ENCODE measurements at places on chromosomes 7 and 10.

DNA sequence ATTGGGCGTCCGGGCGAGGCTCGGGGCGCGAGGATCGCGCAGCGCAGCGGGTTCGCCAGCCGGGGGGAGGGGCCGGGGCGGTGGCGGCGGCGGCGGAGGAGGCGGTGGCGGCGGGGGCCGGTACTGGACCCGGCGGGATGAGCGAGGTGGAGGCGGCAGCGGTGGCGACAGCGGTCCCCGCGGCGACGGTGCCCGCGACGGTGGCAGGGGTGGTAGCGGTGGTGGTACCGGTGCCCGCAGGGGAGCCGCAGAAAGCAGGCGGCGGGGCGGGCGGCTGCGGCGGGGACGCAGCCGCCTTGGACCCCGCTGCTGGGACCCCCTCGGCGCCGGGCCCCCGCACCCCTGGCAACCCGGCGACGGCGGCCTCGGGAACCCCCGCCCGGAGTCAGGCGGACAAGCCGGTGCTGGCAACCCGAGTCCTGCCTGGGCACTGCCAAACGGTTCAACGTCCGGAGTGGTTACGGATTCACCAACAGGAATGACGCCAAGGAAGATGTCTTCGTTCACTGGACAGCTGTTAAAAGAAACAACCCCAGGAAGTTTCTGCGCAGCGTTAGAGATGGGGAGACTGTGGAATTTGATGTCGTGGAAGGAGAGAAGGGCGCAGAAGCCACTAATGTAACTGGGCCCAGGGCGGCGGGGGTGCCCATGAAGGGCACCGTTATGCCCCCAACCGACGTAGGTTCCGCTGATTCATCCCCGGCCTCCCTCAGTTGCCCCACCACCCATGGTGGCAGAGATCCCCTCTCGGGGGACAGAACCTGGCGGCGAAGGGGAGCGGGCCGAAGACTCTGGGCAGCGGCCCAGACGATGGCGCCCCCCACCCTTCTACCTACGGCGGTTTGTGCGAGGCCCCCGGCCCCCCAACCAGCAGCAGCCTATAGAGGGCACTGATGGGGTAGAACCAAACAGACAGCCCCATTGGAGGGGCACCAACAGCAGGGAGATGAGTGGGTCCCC is 100.3 kb upstream of the CPXM2 start:
- DNase-seq = no peak

DNA sequence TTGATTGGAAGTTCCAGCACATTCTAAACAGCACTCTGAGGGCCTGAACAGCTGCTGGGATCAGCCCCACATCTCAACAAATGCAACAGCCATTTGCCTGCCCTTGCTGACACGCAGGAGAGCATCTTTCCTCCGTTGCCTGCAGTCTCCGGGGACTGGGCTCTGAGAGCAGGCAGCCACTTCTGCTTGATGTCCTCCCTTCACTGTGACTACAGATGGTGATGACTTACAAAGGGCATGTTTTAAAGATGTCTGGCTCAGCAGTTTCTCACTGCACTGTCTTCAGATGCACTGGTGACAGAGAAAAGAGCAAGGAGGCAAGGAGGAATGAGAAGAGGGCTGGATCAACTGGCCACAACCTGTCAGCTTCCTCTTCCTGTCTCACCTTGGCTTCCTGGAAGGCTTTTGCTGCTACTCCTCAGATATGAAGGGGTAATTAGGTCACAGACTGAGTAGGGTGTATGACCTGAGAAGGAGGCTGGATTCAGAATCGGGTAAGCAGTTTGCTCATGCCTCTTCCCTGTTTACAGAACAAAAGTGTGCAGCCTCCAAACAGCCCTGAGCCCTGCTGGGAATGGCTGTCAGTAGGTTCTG is 143.5 kb upstream of the GHITM start:
- DNase-seq = no peak

- peak; percentile 18 for DNase-seq
Observed at GRCh38 chr10:115063701-115064658, 29.2 kb upstream of the ATRNL1 start.

GRCh38 chr7:157751406-157751805 is 414.6 kb downstream of the DNAJB6 start:
- no peak for DNase-seq

DNA sequence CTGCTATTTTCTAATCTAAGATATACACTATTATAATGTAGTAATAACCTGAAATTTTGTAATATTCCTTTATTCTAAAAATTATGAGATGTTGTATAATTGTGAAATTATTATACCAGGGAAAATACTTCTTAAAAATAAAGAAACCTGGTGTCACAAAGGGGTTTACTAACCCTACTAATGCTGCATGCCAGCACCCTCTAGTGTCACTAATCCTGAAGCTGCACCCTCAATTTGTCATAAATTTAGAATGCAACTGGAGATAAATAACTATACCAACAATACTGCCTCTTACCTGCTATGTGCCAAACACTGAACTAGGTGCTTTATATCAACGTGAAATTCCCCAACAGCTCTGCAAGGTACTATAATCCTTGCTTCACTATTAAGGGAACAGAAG is 30.8 kb downstream of the TM9SF3 start:
- peak; percentile 41 for DNase-seq

DNA sequence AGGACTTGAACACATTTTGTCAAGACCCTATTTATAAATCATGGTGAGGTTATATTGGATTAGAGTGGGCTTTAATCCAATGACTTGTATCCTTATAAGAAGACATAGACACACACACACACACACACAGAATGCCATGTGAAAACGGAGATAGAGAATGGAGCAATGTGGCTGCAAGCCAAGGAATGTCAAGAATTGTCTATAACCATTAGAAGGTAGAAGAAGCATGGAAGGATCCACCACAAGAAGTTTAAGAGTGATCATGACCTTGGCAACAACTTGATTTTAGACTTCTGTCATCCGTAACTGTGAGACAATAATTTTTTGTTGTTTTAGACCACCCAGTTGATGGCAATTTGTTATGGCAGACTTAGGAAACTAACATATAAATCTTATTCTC is 514.2 kb downstream of the TFEC start:
- peak; percentile 33 for DNase-seq

DNA sequence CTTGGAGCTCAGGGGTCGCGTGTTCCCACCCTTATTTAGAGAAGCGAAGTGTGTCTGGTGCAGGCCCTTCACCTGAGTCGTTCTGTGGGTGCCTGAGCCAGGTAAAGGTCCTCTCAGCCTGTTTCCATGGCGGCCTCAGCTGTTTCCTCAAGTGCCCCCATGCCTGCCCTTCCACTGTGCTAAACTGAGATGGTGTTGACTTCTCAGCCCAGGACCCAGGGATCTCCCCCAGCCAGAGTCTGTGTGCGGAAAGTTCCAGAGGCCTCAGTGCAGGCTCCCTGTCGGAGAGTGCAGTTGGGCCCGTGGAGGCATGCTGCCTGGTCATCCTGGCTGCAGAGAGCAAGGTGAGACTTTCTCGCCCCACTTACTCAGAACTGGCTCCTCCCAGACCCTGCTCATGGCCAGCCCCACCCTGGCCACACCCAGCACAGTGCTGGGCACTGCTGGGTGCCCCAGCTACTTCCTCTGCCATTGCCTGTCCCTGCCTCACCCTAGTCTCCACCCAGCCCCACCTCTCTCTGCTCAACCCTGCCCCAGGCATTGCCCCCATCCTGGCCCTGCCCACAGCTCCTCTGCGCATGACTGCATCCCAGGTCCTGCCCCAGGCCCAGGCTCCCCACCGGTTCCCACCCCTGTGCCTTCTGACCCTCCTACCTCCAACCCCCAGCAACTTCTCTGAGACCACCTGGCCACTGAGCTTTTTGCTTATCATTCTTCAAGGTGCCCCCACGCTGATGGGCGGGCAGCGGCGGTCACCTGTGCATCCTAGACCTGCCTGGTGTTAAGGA is 20.3 kb downstream of the NACAD start:
- no peak for DNase-seq

DNA sequence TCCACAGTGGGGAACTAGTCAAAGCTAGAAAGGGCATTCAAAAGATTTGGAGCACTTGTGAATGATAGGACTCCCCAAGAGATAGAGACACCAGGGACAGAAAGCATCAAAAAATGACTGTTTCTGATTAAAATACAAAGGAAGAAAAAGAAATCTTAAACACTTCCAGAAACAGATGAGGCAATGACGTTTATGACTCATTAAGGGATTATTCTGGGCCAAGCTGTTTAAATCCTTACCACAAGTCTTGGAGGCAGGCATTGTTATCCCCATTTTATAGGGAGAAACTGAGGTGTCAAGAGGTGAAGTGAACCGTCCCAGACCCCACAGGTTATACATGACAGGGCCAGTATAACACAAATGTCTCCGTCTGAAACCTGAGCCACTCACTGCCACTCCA is 68.3 kb upstream of the AMPH start:
- peak; percentile 22 for DNase-seq

DNA sequence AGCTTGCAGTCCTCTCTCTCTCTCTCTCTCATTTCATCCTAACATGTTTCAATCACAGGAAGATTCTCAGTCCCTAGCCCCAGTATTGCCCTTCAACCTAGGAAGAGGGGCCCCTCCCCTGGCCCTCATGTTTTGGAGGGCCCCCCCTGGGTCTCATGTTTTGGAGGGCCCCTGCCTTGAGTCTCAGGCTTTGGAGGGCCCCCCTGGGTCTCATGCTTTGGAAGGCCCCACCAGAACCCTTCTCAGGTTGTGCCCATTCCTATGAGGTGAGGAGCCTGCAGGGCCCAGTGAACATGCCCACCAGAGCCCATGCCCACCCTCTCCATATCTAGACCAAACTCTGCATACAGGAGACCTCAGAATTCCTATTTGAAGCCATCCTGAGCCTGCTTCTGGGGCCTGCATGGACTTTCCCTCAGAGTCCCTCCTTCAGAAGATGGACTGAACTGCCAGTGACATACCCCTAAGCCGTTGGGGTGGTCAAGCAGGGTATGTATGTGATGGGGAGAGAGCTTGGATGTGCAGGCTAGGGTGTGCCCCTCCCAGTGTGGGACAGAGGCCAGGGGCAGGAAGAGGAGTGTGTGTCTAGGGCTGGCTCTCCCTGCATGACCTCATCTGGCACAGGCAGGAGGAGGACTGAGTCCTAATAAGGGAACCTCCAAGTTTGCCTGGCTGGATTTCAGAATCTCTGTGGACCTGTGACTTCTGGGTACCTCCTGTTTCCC is 8.1 kb upstream of the VDAC2 start:
- DNase-seq = no peak

GRCh38 chr10:48551861-48552591 is 52.8 kb downstream of the ARHGAP22 start:
- peak; percentile 34 for DNase-seq

DNA sequence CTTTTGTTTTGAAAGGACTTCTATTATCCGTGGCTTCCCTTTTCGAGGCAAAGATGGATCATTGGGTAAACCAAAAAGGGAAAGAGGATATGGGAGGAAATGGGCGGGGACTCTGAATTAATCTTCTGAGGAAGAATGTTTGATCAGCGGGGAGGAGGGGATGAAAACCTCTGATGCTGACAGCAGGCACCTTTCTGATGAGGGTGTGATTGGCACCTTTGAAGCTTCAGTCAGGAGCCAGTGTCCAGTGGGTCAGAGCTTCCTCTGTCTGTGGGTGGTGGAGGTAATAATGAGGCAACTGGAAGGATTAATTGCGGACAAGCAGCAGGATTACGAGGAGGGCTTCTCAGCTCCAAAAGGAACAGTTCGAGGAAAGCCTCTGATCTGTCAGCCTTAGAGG is 877.6 kb downstream of the LRMDA start:
- DNase-seq = no peak

DNA sequence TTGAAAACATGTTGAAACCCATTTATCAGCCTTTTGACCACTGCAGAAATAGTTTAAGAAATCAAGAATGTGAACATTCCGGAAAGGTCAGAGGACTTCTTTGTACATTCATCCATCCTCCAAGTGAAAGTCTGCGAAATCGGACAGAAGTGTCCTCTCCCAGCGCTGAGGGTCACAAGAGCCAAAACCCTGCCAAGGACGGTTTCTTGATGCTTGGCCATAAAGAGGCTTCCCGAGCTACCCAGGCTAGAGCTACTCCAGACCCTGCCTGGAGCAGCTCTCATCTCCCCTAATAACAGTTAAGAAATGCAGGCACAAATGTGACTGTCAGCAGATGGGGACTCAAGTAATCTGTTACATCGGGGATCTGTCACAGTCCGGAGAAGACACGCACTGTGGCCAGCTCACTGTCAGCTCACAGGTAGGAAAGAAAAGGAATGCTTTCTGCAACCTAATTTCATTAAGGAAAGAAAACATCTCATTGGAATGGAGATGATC is 4.5 kb upstream of the CYTH3 start:
- no peak for DNase-seq

DNA sequence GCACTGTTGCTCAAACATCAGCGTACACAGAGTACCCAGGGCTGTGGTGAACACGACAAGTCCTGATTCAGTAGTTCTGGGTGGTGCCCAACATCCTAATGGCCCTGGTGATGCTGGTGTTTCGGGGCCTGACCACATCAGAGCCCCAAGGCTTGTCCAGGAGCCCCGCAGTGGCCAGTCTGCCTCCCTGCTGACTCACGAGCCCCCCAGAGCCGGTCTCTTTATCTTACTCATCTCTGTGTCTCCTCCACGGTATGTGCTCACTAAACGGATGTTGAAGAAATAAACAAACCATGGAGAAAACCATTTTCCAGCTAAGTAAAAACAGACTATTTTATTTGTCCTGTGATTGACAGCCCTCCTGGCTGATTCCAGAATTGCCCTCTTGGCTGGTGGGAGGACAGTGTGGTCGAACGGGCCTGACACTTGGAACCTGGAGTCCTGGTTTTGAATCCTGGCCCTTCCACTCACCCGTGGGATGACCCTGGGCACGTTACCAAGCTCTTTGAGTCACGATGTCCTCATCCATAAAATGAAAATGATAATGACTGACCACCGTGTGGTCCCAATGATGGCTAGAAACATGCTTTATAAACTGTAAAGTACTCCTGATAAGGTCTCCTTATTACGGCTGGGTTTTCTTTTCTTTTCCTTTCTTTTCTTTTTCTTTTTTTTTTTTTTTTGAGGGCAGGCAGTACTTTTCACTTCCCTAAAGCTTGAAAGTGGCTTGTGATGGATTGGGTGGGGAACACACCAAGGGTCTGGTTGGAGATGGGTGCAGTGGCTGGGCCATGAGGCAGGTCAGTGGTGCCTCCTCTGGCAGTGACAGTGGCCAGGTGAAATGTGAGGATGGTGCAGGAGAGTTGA is 5.7 kb downstream of the HIP1 start:
- peak; percentile 86 for DNase-seq

- DNase-seq = no peak
Observed at GRCh38 chr7:47045207-47046051, 536.5 kb downstream of the TNS3 start.

All from renal cortical epithelial cell (primary cell).